ENCODE measurements at places on chromosomes 6 and 20. TPM values are rescaled to one million over a fixed set of nuclear protein-coding genes. Genes with fewer than 3 reads are reported as not detected.

Gene PLCG1
- 205 TPM for total RNA-seq

Gene PCK1
- not detected for total RNA-seq

Gene GINS1
- total RNA-seq, result 40.1 TPM

Gene TPMT
- 1.3 TPM for total RNA-seq

Gene CFAP61
- total RNA-seq, result not detected

Gene TMC2
- not detected for total RNA-seq

Gene GNMT
- 0.60 TPM for total RNA-seq

Gene FGD2
- 1.5 TPM for total RNA-seq

Gene MAS1
- not detected for total RNA-seq

Gene OXT
- total RNA-seq, result not detected

Gene TRDN
- not detected for total RNA-seq

Gene PPIL6
- total RNA-seq, result 0.29 TPM

Gene NKX2-4
- total RNA-seq, result not detected

Gene C20orf202
- total RNA-seq, result not detected

Gene TGM3
- not detected for total RNA-seq
